ENCODE measurements at places on chromosomes 2 and 18. TPM values are rescaled to one million over a fixed set of nuclear protein-coding genes. Genes with fewer than 3 reads are reported as not detected.

The C1QL2 gene
- total RNA-seq, result 0.28 TPM

The ACKR3 gene
- total RNA-seq, result 19.4 TPM

The FNDC4 gene
- total RNA-seq, result 4.1 TPM

The LYPD6B gene
- not detected for total RNA-seq

The PLCL1 gene
- total RNA-seq, result not detected

The PDCL3 gene
- 36.6 TPM for total RNA-seq

The STPG4 gene
- not detected for total RNA-seq

The LCT gene
- not detected for total RNA-seq

The TMEM198 gene
- total RNA-seq, result 0.71 TPM

The MDH1 gene
- total RNA-seq, result 233 TPM

The PIGN gene
- 9.0 TPM for total RNA-seq

The DYNAP gene
- total RNA-seq, result not detected

The AP1S3 gene
- total RNA-seq, result 35.4 TPM

The ALK gene
- total RNA-seq, result not detected

The DPY30 gene
- 93.8 TPM for total RNA-seq

The FAP gene
- total RNA-seq, result not detected

The RGPD8 gene
- total RNA-seq, result 2.7 TPM

The APLF gene
- 0.63 TPM for total RNA-seq

The CAPN14 gene
- total RNA-seq, result not detected

The FTCDNL1 gene
- 2.6 TPM for total RNA-seq

The DES gene
- total RNA-seq, result 0.18 TPM

The IGFBP2 gene
- total RNA-seq, result 90.1 TPM

The MDH1B gene
- 1.7 TPM for total RNA-seq

The ERBB4 gene
- total RNA-seq, result not detected

The RAB27B gene
- 11.7 TPM for total RNA-seq

The ANKRD62 gene
- total RNA-seq, result not detected

The APOB gene
- total RNA-seq, result not detected

The CRYGC gene
- total RNA-seq, result not detected

The MAPK4 gene
- 0.14 TPM for total RNA-seq

The CDH19 gene
- 1.5 TPM for total RNA-seq

The FOXD4L1 gene
- 0.37 TPM for total RNA-seq

The MSTN gene
- not detected for total RNA-seq

The PMAIP1 gene
- total RNA-seq, result 12.9 TPM

The NIF3L1 gene
- total RNA-seq, result 42.6 TPM

The KHK gene
- 7.5 TPM for total RNA-seq

The NT5DC4 gene
- not detected for total RNA-seq

The TUBB8B gene
- total RNA-seq, result not detected

The ACOXL gene
- total RNA-seq, result not detected

The CSRNP3 gene
- total RNA-seq, result not detected

The RAD51AP2 gene
- total RNA-seq, result not detected

The AGXT gene
- total RNA-seq, result not detected

The SOWAHC gene
- 13.5 TPM for total RNA-seq

The KLHL30 gene
- 0.37 TPM for total RNA-seq

The CNTNAP5 gene
- not detected for total RNA-seq

The CDK5R2 gene
- total RNA-seq, result 2.3 TPM

The NDC80 gene
- 17.2 TPM for total RNA-seq

The CRYGD gene
- not detected for total RNA-seq

The ABCG8 gene
- total RNA-seq, result not detected

The C2orf15 gene
- 0.99 TPM for total RNA-seq

The HOXD1 gene
- total RNA-seq, result not detected

The COL3A1 gene
- total RNA-seq, result 0.28 TPM

The CLHC1 gene
- 3.0 TPM for total RNA-seq

Measured in A549 treated with ZK216348 at 1 μM for 4 hours (cell line).